A549 treated with CpdA at 1 μM for 4 hours (cell line): ENCODE measurements at places on chromosomes 2 and 18. TPM values are rescaled to one million over a fixed set of nuclear protein-coding genes. Genes with fewer than 3 reads are reported as not detected.

WIPF1 gene
- 12.8 to 23.4 TPM (median 19.3 TPM) in 5 replicates for total RNA-seq

KCNE4 gene
- 0.84 to 1.5 TPM (median 1.0 TPM) in 5 replicates for total RNA-seq

GAD1 gene
- 0.20 to 0.98 TPM (median 0.66 TPM) in 5 replicates for total RNA-seq

GYPC gene
- not detected in 5 replicates for total RNA-seq

KLF7 gene
- 13.7 to 28.4 TPM (median 23.7 TPM) in 5 replicates for total RNA-seq

TRIB2 gene
- 0.20 to 0.65 TPM (median 0.43 TPM) in 5 replicates for total RNA-seq

ESPNL gene
- total RNA-seq = 0.13 to 0.37 TPM (median 0.18 TPM) in 4 of 5 replicates, not detected in the other

AKAIN1 gene
- not detected in 5 replicates for total RNA-seq

PXDN gene
- 7.9 to 12.9 TPM (median 10.8 TPM) in 5 replicates for total RNA-seq

COBLL1 gene
- total RNA-seq = 4.1 to 7.2 TPM (median 4.1 TPM) in 5 replicates

NPPC gene
- 0.11 to 0.31 TPM (median 0.27 TPM) in 5 replicates for total RNA-seq

SPP2 gene
- not detected in 5 replicates for total RNA-seq

SLC40A1 gene
- 3.4 to 4.5 TPM (median 3.7 TPM) in 5 replicates for total RNA-seq

IL36G gene
- 0.10 TPM in 1 of 5 replicates, not detected in the others for total RNA-seq

PKP4 gene
- total RNA-seq = 23.4 to 38.6 TPM (median 29.0 TPM) in 5 replicates

PMS1 gene
- total RNA-seq = 7.5 to 9.1 TPM (median 7.9 TPM) in 5 replicates

SLC30A3 gene
- 2.6 to 3.8 TPM (median 3.4 TPM) in 5 replicates for total RNA-seq

TDRD15 gene
- not detected in 5 replicates for total RNA-seq

TFCP2L1 gene
- total RNA-seq = 0.68 to 0.98 TPM (median 0.80 TPM) in 5 replicates

CABYR gene
- total RNA-seq = 11.1 to 20.9 TPM (median 11.4 TPM) in 5 replicates
